ENCODE measurements at places on chromosomes 16 and 17.

- DNase-seq = no peak
These were observed 37.2 kb downstream of the HAPSTR1 start for GRCh38 chr16:9128346-9129342.

GRCh38 chr17:55144518-55144917, 120.2 kb upstream of the HLF start:
- no peak for DNase-seq

DNA sequence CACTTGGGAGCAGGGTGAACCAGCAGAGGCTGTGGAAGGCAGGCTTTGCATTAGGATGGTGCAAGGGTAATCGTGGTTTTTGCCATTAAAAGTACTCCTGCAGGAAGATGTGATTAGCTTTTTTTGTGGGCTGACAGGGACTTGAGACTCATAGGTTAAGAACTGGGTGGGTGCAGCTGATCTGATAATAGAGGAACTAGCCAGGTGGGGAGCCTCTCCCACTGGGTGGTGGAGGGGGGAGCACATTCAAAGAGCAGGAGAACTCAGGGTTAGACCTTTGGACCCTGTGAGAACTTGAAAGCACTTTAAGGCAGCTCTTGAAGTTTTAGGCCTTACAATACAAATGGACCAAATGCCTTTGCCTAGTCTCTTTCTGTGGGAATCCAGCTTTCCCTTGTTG, 32.4 kb downstream of the CCL4 start:
- no peak for DNase-seq

DNA sequence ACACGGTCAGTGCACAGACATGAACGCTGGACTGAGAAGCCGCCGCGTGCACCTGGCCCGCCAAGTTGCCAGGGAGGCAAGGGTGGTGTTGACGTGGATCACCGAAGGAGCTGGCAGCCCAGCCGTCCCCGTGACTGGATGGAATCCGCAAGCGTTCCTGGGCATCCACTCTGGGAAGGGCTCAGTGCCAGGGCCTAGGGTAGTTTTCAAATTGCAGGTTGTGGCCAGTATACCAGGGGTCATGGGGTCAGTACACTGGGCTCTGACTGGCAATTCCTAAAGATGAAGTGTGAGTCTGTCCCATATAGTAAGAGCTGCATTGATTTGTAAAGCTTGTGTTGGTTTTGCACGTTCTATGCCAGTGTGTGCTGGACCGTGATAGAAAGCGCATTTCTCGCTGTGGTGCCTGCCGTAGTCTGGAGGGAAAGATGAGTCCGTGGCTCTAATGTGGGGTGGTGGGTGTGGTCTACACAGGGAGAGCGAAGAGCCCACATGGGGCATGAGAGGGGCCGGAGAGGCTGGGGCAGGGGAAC, 21.1 kb upstream of the METRNL start:
- DNase-seq = no peak

GRCh38 chr17:16491131-16491702, 776 bp downstream of the LRRC75A start:
- no peak for DNase-seq

- DNase-seq = no peak
These were observed 882.8 kb upstream of the SOX9 start for GRCh38 chr17:71237903-71238538.

- no peak for DNase-seq
These were observed 20.4 kb downstream of the CDH5 start for GRCh38 chr16:66386629-66387622.

GRCh38 chr16:11046382-11046931, 102.1 kb downstream of the CLEC16A start:
- DNase-seq = no peak

GRCh38 chr17:42704837-42705494, 22.6 kb downstream of the CNTNAP1 start:
- no peak for DNase-seq

DNA sequence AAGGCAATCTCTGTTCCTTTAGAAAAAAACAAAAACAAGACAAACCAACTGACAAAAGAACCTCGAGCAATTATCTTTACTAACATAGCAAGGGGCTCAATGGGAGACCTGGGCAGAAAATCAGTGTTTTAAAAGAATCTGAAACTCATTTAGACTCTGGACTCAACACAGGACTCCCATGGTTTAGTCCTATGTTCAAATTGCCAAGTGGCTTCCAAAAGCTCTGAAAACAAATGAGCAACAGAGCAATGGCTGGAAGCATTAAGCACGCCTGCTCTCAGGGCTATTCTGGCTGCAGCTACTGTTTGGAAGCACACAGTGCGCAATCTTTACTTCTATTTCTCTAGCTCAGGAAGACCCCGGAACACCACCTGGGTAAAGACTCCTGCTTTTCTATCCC, 162.0 kb downstream of the AATF start:
- no peak for DNase-seq

DNA sequence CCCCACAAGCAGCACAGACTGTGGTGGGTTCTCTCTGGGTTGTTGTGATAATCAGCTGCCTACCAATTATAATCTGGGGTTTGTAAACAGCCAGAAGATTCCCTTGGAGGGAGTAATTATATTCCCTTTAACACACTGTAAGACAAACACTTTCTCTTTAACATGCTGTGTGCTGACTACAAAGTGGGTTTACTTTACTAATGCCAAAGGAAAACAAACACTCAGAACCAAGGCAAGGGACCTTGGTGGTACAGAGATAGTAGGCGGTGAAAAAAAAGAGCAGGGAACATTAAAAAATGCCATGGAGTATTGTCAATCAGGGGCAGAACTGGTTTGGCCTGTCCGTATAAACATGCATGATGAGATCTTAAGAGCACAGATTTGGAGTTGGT, 3.0 kb upstream of the VAT1L start:
- no peak for DNase-seq

GRCh38 chr17:69473841-69474831, 59.6 kb downstream of the MAP2K6 start:
- DNase-seq = no peak

GRCh38 chr17:63954402-63955063, 18.2 kb downstream of the SCN4A start:
- peak; percentile 11 for DNase-seq

DNA sequence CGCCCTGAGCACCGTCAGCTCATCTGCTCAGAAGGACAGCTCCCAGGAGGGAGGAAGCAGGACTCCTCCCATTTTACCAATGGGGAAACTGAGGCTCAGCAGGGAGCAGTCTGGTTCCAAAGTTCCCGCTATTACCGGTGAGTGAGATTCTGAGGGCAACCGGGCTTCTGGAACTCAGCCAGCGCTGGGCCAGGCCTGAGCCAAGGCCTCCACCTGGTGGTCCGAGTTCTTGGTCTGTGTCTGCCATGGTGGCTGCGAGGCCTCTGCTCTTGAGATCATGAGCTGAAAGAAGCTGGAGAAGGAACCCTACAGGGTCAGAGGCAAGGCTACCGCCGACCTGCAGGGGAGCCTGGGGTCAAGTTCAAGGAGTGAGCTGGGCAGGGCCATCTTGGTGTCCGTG, 110.8 kb upstream of the GSE1 start:
- DNase-seq = no peak

GRCh38 chr16:67661101-67661761, 471 bp downstream of the PARD6A start:
- DNase-seq = no peak

DNA sequence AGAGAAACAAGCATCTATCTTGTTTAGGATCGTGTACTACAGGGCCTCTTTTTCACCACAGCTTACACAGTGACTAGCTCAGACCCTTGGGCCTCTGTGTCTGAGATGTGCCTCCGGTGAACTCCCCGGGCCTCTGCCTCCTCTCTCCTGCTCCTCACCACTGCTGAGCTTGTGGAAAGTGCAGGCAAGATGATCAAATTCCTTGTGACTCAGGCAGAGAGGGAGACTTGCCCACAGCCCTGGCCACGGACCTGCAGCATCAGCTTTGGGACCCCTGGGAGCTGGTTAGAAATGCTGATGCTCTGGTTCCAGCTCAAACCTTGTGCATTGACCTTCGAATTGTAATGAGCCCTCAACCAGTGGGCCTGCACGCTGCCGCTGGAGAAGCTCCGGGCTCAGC, 79.8 kb downstream of the ZDHHC7 start:
- DNase-seq = no peak

DNA sequence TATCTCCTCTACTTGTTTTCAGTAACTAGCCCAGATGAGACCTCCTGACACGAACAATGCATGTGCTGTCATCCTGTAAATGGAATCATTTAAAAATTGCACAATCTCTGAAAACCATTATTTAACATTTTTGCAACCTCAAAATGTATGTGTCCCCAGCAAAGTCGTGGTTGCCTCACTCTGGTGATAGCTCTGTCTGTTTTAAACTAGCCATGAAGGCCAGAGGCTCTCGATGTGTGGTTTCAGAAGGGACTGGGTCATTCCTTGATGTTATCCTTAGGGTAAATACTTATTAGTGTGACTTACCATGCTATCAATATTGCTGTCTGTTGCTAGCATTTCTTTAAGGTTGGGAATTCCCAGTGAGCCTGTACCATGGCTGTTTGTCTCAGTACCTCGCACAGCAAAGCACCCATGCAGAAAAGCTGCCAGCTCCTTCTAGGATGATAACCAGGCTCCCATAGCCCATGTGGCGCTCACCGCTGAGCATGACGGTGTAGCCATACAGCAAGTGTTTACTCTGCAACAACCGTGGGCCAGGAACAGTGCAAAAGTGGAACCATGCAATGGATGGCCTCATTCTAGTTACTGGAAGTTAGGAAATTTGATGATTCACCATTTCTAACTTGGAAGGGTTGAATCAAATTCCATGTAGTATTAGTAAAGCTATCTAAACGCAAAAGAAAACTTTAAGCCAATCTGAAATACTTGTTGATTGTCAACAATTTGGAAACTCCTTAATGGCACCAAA, 2.9 kb upstream of the PGS1 start:
- DNase-seq = no peak

- DNase-seq = no peak
These were observed 215.4 kb downstream of the CHD9NB start for GRCh38 chr16:52837251-52837650.

- DNase-seq = peak; percentile 56
These were observed 2.4 kb upstream of the BCKDK start for GRCh38 chr16:31105677-31106213.

DNA sequence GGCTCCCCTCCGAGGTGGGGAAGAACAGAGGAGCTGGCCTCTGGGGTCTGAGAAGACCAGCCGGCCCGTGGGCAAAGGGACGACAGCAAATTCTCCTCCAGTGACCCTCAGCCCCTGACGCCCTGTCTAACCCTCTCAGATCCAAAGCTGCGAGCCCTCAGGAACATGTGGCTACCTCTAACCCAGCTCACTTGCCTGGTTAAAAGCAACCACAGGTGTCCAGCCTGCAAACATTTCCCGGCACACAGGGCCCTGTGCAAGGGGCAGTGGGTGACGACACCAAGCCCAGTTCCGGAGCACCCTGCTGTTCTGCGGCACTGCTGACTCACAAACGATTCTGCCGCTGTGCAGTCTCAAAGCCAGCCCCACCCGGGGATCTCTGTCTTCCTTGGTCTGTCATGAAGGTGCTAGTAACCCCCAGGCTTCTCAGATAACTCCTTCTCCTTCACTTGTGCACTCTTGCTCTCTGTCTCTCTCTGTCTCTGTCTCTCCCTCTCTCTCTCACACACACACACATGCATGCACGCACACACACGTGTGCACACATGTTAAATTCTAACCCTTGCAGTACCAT, 23.0 kb downstream of the WNT3 start:
- no peak for DNase-seq

- DNase-seq = no peak
These were observed 52.9 kb downstream of the CA10 start for GRCh38 chr17:52105591-52105990.

DNA sequence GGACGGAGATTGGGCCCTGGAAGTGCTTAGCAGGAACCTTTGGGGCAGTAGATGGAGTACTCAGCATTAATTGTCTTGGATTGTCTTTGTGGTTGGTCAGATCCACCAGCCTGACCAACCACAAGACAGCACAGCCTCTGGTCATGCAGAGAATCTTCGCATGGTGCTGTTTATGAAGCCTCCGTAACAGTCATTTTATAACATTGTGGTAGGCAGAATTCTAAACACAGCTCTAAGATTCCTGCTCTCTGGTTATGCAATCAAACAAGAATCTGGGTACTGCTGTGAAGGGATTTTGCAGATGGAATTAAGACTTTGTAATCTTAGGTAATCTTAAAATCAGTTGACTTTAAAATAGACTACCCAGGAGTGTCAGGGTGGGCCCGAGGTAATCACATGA, 312.2 kb upstream of the GOT2 start:
- DNase-seq = no peak
